Activated T-cell treated with anti-CD3 and anti-CD28 coated beads for 48 hours (primary cell): ENCODE measurements at places on chromosomes 13 and 19.

- no peak for DNase-seq
These were observed 16.0 kb downstream of the IZUMO4 start for GRCh38 chr19:2112516-2113320.

GRCh38 chr19:19285686-19286085 lies 12.6 kb upstream of the TM6SF2 start:
- no peak for DNase-seq

GRCh38 chr13:110027470-110028240 lies 241.3 kb upstream of the IRS2 start:
- DNase-seq = no peak

DNA sequence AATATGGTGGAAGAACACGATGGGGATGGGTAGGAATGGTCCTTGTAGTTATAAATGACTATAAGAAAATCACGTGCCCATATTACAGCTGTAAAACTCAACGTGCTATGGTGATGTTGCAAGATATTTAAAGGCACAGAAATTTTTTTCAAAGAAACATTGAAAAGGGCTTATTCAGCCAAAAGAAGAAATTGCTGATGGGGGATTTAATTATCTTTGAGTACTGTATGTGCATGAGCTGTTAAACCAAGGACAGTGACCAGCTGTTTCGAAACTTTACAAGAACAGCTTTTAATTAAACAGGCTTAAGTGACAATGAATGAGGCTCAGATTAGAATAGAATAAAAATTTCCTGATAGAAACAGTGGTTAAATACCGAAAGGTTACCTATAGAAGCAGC lies 339.0 kb downstream of the HS6ST3 start:
- no peak for DNase-seq

- DNase-seq = no peak
These were observed 263.4 kb upstream of the ZNF507 start for GRCh38 chr19:32082028-32082427.

GRCh38 chr19:42246143-42246921 lies 3.9 kb upstream of the GSK3A start:
- DNase-seq = no peak

GRCh38 chr19:5594521-5594950 lies 26.8 kb upstream of the TINCR start:
- no peak for DNase-seq

DNA sequence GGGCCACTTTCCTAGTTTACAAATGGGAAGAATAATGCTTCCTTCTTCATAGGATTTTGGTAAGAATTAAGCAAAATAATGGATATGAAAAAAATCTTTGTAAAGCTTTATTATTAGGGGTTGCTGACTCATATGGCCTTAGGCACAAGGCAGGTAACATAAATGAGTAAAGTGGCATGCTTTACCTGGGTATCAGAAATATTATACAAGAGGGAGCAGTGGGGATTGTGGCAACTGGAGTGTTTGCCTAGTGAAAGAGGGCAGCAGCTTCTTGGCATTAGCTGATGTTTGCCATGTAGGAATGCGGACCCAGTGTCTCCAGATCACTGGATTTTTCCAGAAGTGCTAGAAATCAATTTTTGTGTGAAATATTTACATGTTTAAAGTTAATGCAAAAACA lies 19.5 kb downstream of the WDFY2 start:
- DNase-seq = no peak

GRCh38 chr13:101397742-101398141 lies 18.6 kb downstream of the NALCN start:
- DNase-seq = no peak

DNA sequence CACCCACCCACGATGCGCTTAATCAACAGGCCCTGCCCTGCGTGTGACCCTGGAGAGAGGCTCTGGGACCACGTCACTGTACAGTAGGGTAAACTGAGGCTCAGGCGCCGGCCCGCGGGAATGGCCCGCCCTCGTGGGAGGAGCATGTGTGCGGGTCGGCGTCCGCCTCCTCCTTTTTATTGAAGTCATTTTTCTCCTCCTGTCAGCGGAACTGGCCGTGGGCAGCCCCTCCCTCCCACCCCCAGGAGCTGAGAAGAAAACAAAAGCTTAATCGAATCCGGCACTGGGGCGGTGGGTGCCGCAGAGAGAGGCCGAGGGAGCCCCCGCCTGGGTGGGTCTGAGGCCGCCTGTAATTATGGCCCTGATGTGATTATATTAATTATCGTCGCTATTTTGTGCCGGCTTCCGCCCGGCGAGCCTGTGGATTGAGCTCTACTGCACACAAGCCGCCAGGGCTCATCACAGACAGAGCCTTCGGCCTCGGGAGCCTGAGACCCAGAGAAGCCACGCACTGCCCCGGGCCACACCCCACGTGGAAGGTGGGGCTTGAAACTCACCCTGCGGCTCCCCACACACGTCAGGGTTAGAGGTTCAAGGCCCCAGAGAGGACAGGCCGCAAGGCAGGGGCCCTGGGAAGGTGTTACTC lies 7.0 kb downstream of the C2CD4C start:
- no peak for DNase-seq
